ENCODE measurements at places on chromosomes 7 and 10. TPM values are rescaled to one million over a fixed set of nuclear protein-coding genes. Genes with fewer than 3 reads are reported as not detected.
A peak's percentile ranks its signal among the peaks of the same experiment; 100 is the strongest.

GRCh38 chr10:29546773-29547313 is 87.9 kb downstream of the SVIL start:
- ATAC-seq, result no peak

GRCh38 chr7:68073701-68074100 is 1077.1 kb downstream of the TYW1 start:
- ATAC-seq, result no peak

DNA sequence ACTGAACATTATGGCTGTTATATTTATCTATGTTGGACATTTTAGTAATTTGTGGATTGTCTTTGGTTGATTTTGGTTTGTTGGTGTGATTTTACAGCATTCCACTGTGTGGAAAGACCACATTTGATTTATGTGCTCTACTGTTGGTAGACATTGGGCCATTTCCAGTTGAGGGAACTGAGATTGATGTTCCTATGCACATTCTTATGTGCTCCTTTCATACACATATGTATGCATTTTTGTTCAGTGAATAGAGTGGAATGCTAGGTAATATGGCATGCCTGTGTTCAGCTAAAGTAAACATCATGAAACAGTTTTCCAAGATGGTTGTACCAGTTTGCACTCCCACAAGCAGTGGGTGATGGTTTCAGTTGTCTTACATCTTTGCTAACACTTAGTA is 15.1 kb downstream of the CACNB2 start:
- ATAC-seq, result no peak

DNA sequence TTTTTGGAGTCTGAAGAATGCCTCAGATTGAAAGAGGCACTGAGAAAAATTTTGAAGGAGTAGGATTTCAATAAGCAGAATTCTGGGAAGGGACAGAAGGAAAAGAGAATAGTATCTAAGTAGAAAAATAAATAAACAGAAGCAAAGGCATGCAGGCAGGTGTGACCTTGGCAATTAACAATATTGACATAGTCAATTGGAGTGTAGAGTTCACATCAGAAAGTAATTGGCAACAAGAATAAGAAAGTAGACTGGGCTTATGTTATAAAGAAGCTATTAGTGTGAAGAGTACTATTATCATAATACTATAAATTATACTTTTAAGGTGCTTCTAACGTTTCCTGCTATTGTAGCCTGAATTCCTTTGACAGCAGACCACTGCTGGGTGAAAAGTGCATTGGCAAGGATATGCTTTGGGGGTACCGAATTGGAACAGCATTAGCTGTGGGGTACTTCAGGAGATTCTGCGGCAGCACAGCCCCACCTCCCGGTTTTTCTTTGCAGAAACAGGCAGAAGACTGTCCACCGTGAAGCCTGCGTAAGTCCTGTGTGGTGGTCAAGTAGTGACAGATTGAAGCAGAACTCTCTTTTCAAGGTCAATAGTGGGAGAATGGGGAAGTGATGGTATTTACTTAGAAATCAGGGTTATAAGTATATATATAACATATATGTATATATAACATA is 357.0 kb downstream of the THSD7A start:
- ATAC-seq, result no peak

- no peak for ATAC-seq
Observed at GRCh38 chr7:16211402-16211925, 209.9 kb downstream of the CRPPA start.

GRCh38 chr7:120207037-120207436 is 65.9 kb upstream of the KCND2 start:
- no peak for ATAC-seq

DNA sequence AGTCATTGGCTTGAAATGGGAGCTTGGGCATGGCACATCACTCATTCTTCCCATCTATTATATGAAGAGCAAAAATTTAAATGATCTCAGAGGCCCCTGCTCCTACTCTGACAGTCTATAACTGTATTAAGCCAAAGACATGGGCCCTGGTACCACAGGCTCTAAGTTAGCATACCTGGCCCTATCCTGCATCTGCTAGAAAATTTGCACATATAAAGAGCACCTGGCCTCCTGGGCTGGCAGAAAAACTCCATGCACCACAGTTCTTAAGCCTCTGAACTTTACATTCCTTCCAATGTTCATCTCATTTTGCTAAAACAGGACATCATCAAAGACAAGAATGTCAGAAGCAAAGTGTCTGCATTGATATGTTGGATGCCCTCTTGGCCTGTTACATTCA is 29.6 kb upstream of the ANK3 start:
- no peak for ATAC-seq

DNA sequence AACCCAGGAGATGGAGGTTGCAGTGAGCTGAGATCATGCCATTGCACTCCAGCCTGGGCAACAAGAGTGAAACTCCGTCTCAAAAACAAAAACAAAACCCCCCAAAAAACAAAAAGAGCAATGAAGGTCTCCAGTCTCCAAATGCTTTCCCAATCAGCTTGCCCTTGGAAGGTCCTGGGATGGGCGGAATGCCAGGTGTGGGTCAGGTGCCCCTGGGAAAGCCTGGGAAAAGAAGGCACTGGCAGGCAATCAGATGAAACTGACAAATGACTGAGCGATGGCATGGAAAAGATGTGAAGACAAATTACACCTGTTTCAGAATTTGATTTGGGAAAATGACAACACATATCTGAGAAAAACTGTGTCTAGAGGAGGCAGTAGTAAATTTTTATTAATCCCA is 210.4 kb upstream of the IMMP2L start:
- ATAC-seq, result no peak

GRCh38 chr7:122095642-122096041 is 48.4 kb downstream of the AASS start:
- no peak for ATAC-seq

GRCh38 chr7:121266307-121266894 is 62.4 kb upstream of the WNT16 start:
- no peak for ATAC-seq

DNA sequence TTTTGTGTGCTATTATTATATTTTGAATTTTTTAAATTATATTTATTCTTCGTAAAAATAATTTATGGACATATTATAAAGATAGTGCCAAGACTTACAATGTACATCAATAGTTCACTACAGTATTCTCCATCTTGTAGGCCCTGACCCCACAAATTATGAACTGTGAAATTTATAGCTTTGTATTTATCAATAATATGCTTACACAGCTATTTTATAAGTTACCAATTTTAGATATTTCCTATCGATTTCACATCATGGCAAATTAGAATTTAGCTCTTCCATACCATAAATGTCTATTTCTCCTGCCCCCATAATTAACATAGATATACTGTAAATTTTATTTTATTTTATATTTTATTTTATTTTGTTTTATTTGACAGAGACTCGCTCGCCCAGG is 34.4 kb upstream of the GNAI1 start:
- ATAC-seq, result no peak

DNA sequence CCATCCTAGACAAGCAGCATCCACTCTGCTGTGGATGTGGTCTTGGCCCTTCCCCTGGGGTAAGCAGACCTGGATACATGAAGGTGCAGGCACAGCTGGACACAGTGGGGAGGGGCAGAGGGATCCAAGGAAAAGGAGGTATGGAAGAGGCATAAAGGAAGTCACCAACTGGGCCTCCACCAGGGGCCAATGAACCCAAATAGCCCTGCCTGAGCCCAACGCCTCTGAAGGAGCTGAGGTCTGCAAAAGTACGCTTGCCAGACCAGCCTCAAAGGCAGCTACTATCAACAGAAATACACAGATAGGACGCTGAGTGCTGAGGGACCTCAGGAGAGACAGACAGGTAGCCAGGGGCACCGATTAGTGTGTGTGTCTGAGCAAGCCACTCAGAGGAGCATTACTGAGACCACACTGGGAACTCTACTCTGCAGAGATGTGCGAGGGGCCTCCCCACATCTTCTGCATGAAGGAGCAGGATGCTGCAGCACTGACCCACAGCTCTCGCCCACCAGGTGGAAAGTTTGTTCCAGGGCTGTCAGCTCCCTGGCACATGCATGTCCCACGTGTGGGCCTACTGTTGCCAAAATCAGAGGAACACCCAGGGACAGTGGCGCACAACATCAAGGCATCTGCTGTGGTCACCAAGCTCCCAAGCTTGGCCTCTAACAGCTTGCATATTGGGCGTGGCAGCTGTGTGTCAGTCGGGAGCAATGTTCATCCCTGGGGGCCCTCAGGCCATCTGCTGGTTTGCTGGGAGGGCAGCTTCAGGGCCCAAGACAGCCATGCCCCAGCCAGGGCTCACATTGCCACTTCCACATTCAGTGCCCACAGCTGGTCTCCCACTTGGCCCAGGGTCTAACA is 40.0 kb downstream of the MKI67 start:
- peak; percentile 33 for ATAC-seq

GRCh38 chr7:31065840-31066239 is 13.7 kb downstream of the ADCYAP1R1 start:
- no peak for ATAC-seq

Gene COL1A2
- 21.9 TPM for total RNA-seq

Gene SPDYE2B
- total RNA-seq, result not detected

Gene CCL24
- total RNA-seq, result 0.56 TPM

Gene CRCP
- total RNA-seq, result 21.3 TPM

Gene VENTX
- 0.12 TPM for total RNA-seq

Gene EVX1
- not detected for total RNA-seq

Gene OPTN
- total RNA-seq, result 29.6 TPM

Data from esophagus mucosa (tissue), 1 donor.